Activated CD8-positive, alpha-beta T cell treated with anti-CD3 and anti-CD28 coated beads, Interleukin-2, amount 10 ng/mL, durations not matched to agents 7 days and 5 days (primary cell): ENCODE measurements at places on chromosomes 7 and 10. TPM values are rescaled to one million over a fixed set of nuclear protein-coding genes. Genes with fewer than 3 reads are reported as not detected.

Gene SH2D4B
- total RNA-seq, result 0.21 TPM

Gene SPDYE2B
- total RNA-seq, result not detected

Gene BAMBI
- 0.18 TPM for total RNA-seq

GRCh38 chr10:32210306-32211045, 136.5 kb downstream of the EPC1 start:
- no peak for DNase-seq

- no peak for DNase-seq
These were observed 92.2 kb upstream of the ZPBP start for GRCh38 chr7:50185208-50185607.

DNA sequence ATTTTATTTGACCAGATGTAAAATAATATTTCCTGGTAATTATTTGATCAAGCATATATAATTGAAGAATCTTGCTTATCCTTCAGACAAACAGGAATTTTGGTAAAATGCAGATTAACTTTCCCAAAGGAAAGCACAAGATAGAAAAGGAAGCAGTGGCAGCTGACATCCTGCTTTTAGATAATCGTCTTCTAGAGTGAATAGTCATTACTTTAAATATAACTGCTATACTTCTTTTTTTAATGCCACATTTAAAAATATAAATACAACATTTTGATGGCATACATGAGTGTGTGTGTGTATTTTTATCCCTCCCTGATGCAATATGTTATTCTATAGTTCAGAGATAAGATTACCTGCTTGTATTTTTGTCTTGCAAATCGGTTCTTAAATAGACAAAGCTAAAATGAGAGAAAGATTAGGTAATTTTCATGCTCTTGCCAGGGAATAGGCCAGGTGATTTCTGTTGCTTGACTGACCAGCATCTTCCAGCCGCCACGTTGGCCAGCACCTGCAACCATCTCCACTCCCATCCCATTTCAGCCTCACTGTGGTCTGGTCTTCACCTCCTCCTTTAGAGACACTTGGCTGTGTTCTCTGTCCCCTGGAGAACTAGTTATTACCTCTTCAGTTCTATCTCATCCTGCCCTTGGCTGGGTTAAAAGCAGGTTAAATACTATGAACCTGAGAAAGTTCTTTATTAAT, 58.1 kb downstream of the MDFIC start:
- no peak for DNase-seq
